Renal cortical epithelial cell (primary cell): ENCODE measurements at places on chromosomes 4 and X. TPM values are rescaled to one million over a fixed set of nuclear protein-coding genes. Genes with fewer than 3 reads are reported as not detected.
A peak's percentile ranks its signal among the peaks of the same experiment; 100 is the strongest.

GRCh38 chr4:77910676-77911075, 48.0 kb downstream of the MRPL1 start:
- no peak for DNase-seq

DNA sequence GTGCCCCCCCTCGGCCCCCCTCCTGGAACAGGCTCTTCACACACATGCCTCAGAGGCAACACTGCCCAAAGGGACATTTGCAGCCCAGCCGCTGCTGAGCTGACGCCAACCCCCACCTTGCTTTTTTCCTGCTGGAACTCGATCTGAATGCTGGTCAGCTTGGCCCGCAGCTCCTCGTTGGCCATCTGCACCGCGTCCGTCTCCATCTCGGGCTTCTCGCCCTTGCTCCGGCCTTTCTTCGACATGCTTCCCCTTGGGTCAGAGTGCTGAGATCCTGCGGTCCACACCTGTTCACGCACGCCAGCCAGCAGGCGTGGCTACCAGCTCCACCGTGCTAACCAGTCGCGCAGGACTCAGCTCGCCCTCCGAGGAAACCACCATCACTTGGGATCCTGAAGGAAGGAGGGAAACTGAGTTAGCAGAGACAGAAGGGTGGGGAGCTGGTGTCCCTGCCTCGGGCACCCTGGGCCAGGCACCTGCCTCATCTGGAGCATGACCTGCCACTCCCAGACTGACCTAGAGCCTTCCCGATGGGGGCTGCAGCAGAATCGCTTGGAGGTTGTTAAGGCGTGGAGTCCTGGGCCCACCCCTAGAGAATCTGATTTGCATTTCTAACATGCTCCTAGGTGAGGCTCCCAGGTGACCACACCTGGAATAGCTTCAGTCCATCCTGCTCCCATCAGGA, 87.6 kb downstream of the JAKMIP1 start:
- DNase-seq, result no peak

GRCh38 chr4:153573881-153574802, 108.0 kb downstream of the TMEM131L start:
- DNase-seq, result peak; percentile 57

DNA sequence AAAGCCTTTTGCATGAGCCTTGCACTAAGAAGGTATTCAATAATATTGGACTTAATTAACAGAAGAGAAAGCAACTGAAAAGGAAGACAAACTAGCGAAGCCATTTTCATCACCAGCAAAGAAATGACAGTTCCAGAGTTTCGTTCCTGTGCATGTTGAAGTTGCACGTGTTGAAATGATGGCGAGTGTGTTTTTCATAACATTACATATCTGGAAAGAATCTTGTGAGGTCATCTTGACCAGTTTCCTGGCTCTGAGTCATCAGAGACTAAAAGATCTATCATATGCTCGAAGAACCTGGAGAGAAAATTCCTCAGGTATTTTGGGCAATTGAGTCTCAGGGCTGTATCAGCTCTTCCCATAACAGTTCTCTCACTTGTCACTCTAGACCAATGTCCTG, 106.2 kb upstream of the MAML3 start:
- peak; percentile 44 for DNase-seq

DNA sequence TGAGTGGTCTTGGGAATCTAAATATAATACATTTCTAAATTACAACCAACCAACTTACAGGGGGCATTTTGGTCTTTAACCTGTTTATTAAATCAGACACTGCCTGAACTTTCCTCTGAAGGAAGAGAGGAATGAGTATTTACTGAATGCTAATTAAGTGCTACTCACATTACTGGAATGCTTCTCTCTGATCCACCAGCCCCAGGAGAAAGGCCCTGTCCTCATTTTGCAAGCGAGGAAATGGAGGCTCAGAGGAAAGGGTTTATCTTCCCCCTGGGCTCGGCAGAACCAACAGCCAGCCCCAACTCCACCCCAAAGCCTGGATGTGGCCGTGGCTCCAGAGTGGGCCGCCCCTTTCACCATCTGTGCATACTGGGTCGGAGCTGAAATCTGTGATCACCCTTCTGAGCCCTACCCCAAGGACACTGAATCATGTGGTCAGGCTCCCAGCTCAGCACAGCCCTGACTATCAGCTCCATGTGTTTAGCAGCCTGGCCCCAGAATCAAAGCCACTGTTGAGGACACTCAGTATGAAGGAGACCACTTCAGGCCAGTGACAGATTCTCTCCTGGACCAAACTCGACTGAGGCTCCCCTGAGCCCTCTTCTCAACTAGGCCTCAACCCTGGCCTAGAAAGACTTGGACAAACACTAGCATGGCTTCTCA, 56.7 kb upstream of the ENPP6 start:
- DNase-seq, result peak; percentile 43

GRCh38 chr4:145093638-145094037, 4.4 kb downstream of the ANAPC10 start:
- DNase-seq, result no peak

DNA sequence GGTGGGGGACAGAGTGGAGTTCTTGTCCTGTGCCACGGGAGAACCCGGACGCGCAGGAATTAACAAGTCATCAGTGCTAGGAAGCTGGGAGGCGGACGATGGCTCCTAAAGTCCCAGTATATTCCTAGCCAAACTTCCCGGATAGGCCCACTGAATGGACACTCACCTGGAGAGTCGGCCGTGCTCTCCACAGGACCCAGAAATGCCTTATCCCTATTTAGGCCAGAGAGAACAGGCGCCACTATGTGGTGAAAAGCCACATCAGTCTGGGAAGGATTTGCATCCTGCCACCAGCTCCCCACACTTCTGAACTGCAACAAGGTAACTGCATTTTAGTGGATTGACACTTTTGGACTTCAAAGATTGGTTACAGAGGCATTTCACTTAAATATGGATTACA, 1.1 kb downstream of the CFAP299 start:
- peak; percentile 44 for DNase-seq

GRCh38 chrX:150940844-150941495, 42.2 kb upstream of the HMGB3 start:
- DNase-seq, result no peak

DNA sequence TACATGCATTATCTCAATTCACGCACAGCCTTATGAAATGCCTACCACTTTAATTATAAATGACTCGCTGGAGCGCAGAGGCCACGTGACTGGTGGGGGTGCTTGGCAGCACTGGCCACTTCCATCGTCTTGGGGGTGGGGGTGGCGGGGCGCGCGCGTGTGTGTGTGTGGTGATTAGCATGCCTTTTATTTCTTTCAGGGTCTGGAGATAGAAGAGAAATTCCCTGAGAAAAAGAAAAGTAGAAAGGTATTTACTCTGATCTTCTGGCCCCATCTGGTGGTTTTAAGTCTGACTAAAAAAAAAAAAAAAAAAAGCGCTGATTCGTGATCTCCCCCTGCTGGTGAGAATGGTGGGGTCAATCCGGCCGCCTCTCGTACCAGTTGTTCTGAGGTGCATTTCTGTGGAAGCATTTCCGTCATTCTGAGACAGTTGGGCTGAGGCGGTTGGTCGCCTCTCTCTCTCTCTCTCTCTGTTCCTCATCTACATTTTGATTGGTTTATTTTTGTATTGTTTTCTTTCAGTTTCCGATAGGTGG, at the start of gene CCNB3:
TSS of gene CCNB3 (plus strand) at position 402 of the 536 bp plus-strand sequence. CDS start 80,399 bp downstream, outside the sequence.
- peak; percentile 62 for DNase-seq

DNA sequence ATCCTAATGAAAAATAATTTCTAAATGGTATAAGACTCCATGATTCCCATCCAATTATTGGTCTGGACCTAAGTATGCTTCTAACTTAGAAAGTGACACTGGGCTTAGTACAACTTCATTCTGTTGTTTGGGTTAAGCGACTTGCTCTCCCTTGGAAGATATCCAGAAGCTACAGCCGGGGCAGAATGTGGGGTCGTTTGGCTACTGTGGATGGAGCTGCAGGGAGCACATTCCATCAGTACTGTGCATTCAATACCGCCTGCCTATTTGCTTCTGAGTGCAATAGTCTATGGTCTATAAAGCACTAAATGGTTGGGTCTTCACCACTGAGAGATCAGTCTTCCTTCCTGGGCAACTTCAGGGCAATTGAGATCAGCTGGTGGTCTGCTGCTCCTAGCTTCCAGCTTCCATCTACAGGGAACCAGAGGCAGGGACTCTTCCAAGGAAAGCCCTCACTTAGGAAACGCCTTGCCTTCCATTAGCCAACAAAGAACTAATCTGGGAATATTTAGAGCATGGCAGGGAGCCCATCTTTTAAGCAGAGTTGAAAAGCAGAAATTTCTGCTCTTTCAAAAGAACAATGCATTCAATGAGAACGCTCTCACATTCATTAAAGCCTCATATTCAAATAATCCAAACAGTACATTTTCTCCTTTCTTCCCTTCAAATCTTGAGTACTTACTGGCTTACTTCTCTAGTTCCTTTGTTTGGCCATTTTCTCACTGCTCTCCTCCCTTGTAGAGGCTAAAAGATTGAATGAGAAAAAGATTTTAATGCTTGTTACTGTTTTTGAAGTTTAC, 1049.9 kb upstream of the TENM3 start:
- no peak for DNase-seq

GRCh38 chr4:165208221-165208652, 876 bp downstream of the KLHL2 start:
- no peak for DNase-seq

DNA sequence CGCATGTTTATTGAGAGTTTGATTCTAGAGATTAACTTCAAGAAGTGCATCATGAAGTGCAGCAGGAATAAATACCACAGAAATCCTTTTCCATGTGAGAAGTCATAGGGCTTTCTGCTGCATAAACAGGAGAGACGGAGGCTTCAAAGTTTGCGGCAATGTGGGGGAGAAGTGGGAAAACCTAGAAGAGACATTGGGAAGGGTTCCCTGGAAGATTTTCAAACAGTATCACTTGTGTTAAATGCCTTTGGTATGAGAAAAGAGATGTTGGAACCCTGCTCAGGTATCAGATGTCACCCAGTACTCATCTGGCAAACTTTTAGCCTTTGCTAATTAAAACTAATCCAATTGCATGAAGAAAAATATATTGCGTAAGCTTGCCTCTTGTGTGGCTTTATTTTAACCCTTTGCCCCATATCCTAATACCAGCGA, 15.4 kb downstream of the NHS start:
- DNase-seq, result peak; percentile 25

DNA sequence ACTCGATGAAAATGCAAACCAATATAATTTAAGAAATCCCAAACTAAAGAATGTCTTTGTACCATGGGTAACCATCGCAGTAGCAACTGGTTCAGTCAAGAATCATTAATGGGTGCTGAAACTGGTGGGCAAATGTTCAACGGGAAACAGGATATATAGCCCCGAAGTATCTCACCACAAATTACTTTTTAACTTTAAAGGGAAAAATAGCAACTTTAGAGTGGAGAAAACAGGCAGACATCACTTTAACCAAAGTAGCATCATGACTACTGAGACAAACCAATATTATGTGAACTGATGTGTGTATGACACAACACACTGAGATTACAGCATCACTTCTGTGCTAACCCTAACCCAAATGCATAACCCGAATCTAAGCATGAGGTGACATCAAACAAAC, 33.8 kb upstream of the SLAIN2 start:
- DNase-seq, result peak; percentile 27

GRCh38 chr4:143623896-143624295, 76.6 kb downstream of the FREM3 start:
- no peak for DNase-seq

DNA sequence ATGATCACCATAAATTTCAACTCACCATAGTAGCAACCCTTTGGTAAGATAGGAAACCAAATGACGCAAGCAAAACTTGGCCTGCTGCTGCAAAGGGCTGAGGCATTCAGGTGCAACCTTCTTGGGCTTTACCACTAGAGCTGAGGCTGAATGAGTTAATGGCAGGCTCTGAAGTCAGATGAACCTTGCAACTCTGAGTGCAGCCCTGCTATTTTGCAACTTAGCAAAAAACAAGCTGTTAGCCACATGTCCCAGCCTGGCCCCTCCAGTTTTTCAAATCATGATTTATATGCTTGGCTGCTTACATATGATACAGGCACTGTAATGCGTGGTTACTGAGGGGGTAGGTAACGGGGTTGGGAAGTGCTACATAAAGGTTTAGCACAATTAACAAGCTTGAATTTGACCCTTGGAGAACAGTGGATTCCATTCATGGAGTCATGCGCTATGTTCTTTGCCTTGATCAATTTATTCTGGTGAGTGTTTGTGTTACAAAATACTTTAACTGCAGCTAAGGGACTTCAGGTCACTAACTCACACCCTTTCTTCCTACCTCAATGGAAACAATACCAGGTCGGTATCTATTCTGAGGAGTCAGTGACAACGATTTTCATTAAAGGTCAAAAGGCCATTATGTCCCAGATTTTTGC, 80.5 kb upstream of the PPARGC1A start:
- peak; percentile 66 for DNase-seq

- peak; percentile 55 for DNase-seq
Observed at GRCh38 chrX:30533266-30533665, 44.3 kb downstream of the TASL start.

DNA sequence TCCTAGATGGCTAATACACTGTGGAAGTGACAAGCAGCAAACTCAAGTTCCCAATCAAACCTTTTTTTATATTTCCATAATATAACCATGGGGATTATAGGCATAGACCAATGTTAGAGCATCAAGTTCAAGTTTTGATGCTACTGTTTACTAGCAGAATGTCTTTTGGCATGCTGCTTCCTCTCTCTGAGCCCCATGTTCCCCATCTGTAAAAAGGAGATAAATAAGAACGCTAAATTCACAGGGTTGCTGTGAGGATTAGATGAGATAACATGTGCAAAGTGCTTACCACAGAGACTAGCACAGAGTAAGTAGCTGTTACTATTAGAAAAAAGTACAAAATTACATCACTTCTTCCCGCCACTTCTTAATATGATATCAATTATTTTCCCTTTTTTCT, 18.0 kb downstream of the MBNL3 start:
- DNase-seq, result no peak

DNA sequence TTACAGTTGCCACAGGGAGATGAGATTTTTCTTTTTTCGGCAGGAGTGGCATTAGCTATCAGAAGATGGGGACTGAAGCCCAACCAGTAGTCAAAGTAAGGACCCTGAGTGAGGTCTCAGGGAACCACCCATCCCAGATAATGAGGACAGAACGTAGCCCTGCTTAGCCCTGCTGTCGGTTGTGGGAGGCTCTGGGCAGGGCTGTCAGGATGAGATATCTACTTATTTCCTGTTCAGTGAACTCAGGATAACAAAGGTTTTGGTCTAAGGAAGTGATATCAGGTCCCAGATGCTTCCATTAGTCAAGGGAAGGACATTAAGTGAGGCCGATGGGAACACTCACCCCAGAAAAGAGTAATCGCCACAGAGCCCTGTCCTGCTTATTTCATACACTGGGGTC, 2.3 kb downstream of the MAGEB16 start:
- no peak for DNase-seq

DNA sequence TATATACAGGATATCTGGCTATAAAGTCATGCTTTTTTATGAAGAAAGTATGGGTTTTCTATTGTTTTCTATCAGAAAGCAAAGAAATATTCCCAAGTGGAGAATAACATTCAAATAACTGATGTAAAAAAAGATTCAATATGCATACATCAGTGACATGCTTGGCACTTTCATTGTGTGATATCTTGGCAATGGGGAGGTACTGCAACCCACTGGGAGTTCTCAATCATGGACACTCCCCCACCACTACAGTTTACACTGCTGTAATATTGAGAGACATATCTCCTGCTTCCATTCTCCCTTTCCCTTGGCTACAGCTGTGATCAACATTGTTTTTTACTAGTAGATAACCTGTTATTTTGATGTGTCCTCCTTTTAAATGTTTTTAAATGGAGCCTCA, 257.8 kb downstream of the CAMK2D start:
- DNase-seq, result no peak

The UGT2B17 gene
- total RNA-seq, result 0.70 TPM in 1 of 2 replicates, not detected in the other

The F9 gene
- total RNA-seq, result not detected in 2 replicates

The TMEM271 gene
- not detected in 2 replicates for total RNA-seq

The MRPS18C gene
- 17.2 and 23.1 TPM in 2 replicates for total RNA-seq

The GPRASP1 gene
- total RNA-seq, result 0.35 and 2.5 TPM in 2 replicates

The NSUN7 gene
- 2.1 and 4.5 TPM in 2 replicates for total RNA-seq
